ENCODE measurements at places on chromosomes 1 and 21. TPM values are rescaled to one million over a fixed set of nuclear protein-coding genes. Genes with fewer than 3 reads are reported as not detected.

The TSPAN1 gene
- total RNA-seq: 26.2 TPM

The SPRR3 gene
- not detected for total RNA-seq

The KCNQ4 gene
- total RNA-seq: 0.32 TPM

The UBXN10 gene
- total RNA-seq: 4.9 TPM

- no peak overlapping the region for H3K4me3 ChIP-seq
- no peak for DNase-seq
- H3K27me3 ChIP-seq: no peaks in the 10 kb centered on the region
- no peaks in the 10 kb centered on the region for H3K36me3 ChIP-seq
These were observed 162.3 kb upstream of the VAMP3 start for GRCh38 chr1:7608628-7609305.

All from breast epithelium (tissue), 4 donors.